Left lung (tissue), 14 donors: ENCODE measurements at places on chromosomes 4 and X.

DNA sequence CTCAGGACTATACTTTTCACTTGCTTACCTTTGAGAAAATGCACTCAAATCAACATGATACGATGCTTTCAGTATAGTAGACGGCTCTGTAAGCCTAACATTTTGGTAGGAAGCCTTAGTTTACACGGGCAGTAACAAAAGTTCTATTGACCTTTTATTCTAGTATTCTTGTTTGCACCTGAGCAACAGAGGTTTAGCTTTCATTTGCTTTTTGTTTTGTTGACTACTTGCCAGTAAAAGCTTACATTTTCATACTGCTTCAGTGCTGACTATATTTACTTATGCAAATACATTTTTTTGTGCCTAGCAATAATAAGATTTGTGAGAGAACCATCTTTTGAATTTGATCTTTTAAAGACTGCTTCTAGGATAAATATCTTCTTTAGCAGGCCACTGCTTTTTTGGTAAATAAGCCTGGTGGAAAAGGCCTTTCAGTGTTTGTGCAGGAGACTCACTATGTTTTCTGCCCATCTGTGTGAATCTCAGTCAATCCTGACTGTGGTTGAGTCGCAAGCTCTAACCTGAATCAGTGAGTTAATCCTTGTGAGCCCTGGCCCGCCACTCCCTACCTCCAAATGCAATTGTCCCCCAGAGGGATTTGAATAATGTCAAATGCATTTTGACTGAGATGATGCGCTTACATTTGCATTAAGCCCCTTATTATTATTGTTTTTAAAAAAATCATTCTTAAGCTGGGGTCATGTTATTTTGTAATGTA lies 21.9 kb downstream of the FHIP1A start:
- DNase-seq, result no peak

DNA sequence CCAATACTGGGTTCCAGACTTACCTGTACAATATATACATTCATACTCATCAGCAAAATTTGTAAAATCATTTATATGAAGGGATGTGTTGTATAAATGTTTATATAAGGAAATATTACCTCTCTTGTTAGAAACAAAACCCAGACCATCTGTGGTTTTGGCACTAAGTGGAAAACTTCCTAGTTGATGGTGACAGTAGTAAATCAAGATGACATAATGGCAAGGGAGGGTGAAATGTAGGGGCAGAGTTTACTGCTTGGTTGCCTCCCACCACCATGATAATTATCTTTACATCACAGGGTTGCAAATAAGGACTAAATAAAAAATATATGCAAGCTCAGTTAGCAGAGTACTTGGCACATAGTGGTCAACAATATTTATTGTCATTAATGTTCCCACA lies 365.3 kb upstream of the TEX13C start:
- no peak for DNase-seq

DNA sequence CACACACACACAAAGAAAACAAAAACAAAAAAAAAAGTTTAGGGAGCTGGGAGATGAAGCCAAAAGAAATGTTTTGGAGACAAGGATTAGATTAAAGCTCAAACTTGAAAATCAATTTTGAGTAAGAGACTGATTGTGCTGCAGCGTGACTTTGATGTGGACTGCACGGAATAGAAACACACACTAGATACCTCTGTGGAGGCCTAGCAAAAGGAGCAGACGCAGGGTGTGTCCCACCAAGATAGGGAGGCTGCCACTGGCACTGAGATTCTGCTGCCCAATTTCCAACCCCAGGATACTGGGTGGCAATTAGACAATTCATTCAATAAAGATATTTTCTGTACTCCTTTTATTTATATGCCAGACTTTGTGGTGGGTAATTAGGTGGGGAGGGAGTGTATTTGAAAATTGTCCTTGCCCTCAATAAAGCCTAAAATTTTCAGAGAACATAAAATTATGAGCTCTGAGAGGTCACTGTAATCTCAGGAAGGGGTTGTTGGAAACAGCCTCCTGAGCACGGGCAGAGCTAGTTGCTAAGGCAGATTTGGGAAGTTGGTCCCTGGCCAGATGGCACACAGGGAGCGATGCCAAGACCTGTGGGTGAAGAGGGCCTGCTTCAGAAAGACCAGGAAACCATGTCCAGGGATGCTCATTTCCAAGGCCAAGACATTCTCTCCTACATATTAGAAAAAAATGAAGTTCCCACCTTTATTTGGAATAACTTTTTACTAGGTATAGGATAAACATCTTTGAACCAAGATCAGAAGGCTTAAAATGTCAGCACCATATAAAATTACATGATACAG lies 1.9 kb upstream of the PPP3CA start:
- DNase-seq, result peak; percentile 75

- DNase-seq, result no peak
Observed at GRCh38 chr4:184727430-184727829, 6.5 kb downstream of the CENPU start.
